ENCODE measurements at places on chromosomes 12 and 14.

DNA sequence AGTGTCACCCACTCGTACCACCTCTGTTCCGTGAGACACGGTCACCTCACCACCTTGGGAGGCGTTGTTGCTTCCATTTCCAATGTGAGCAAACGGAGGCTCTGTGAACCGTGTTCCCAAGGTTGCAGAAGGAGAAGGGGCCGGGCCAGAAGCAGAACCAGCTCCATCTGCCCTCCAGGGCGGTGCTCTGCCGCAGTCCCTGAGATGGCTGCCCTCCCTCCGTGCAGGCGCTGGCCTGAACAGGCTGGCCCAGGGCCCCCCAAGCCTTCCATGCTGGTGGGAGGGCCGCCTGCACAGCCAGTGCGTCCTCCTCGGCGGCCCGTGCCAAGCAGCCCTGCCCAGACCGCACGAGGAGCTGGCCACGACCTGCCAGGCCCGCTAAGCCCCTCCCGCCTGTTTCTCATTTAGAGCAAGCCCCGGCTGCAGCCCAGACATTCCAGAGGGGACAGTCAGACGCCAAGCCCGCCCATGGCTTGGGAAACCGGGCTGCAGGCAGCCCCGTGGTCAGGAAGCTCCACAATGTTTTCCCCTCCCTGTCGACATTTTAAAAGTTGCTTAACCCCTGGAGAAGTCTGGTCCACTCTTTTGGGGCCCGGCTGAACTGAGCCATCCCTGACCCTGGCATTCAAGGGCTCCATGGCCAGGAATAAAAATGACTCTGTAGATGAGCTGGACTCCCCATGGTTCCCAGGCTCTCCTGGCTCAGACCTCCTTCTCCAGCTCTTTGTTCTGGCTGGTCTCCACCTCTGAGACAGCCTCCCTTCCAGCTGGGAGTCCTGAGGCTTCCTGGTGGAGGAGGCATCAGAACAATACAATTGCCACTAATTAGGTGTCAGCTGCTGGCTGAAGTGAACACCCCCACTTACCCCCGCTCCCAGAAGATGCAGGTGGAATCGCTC, 236.0 kb downstream of the BCL11B start:
- no peak for DNase-seq

- no peak for DNase-seq
These were observed 31.7 kb upstream of the APPL2 start for GRCh38 chr12:105267711-105268110.

- DNase-seq, result no peak
These were observed 340.7 kb downstream of the DPF3 start for GRCh38 chr14:72553161-72553560.

GRCh38 chr12:23049180-23049579, 424.2 kb downstream of the ETNK1 start:
- DNase-seq, result no peak

DNA sequence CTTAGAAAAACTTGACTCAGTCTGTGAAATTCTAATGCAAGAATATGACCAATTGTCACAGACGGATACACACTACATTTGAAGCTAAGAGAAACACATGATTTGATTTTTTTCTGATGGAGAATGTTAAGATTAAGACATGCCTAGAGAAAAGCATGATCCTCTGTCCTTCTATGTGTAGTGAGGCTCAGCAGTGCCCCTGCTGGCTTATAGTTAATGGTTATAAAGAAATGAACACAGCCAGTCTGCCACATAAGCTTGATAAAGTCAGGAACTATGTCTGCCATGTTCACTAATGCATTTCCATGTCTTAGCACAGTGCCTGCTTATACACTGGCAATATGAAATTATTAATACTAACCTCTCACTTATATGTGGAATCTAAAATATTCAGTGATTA, 168.1 kb upstream of the DAAM1 start:
- DNase-seq, result no peak

- no peak for DNase-seq
These were observed 601 bp downstream of the COX14 start for GRCh38 chr12:50112456-50113218.

Measured in CD4-positive, alpha-beta T cell treated with Interleukin-10 for 1 hour (primary cell).